Neural crest cell (in vitro differentiated cells): ENCODE measurements at places on chromosomes 7 and 10. TPM values are rescaled to one million over a fixed set of nuclear protein-coding genes. Genes with fewer than 3 reads are reported as not detected.

GRCh38 chr10:102196893-102197292 lies 29.2 kb upstream of the ELOVL3 start:
- no peak for DNase-seq

DNA sequence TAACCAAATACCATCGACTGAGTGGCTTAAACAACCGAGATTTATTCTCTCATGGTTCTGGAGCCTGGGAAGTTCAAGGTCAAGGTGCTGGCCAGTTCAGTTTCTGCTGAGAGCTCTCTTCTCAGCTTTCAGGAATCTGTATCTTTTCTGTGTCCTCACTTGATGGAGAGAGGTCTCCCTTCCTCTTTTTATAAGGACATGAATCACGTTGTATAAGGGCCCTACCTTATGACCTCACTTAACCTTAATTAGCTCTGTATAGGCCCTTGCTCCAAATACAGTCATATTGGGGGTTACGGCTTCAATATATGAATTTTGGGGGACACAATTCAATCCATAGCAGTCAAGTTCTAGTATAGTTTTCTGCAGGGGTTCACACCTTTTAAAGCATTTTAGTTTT lies 135.2 kb upstream of the ADO start:
- DNase-seq: no peak

DNA sequence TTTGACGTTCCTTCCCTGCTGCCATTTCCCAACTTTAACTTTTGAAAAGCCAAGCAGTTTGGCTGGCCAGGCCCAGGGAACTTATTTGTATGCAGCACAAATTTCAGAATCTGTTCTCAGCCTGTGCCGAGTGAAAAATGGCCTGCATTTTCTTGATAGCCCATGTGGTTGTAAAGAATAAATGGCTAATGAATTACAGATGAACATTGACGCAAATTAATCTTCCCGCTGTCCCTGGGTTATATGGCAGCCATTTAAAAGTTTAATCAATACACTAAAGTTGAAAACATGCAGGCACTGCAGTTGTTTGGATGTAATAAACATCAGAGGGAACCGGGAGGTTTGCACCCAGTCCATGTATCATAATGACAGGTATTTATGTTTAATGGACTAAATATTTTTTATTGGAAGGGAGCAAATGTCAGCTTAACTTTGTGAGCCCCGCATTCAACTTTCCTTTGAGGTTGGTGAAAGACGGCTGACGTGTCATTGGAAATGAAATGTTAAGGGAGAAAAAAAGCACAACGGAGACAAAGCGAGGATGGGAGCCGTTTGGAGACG lies 1092.4 kb downstream of the LRMDA start:
- DNase-seq: no peak

GRCh38 chr10:29472301-29473086 lies 162.3 kb downstream of the SVIL start:
- no peak for DNase-seq

GRCh38 chr7:45919993-45920459 lies 1.0 kb downstream of the IGFBP3 start:
- no peak for DNase-seq

The SLC26A5 gene
- total RNA-seq: not detected in 2 replicates

The MMRN2 gene
- total RNA-seq: 0.27 and 0.40 TPM in 2 replicates

The AP5Z1 gene
- 31.2 and 37.6 TPM in 2 replicates for total RNA-seq
